ENCODE measurements at places on chromosomes 11 and 22. TPM values are rescaled to one million over a fixed set of nuclear protein-coding genes. Genes with fewer than 3 reads are reported as not detected.

Gene MRPL16
- total RNA-seq: 47.0 TPM

Gene ASPHD2
- 1.2 TPM for total RNA-seq

Gene MAPK8IP2
- 0.32 TPM for total RNA-seq

Gene OR4B1
- total RNA-seq: not detected

Gene CCDC116
- total RNA-seq: 0.26 TPM

Gene SCN4B
- total RNA-seq: under 0.01 TPM

Gene ZNF280B
- not detected for total RNA-seq

Gene FXYD6
- total RNA-seq: 0.32 TPM

Gene FERMT3
- total RNA-seq: 2.0 TPM

Gene ZNHIT2
- 6.4 TPM for total RNA-seq

Gene CARD18
- not detected for total RNA-seq

Gene CCDC87
- total RNA-seq: 0.32 TPM
